Fibroblast of villous mesenchyme (primary cell): ENCODE measurements at places on chromosomes 1 and 21. TPM values are rescaled to one million over a fixed set of nuclear protein-coding genes. Genes with fewer than 3 reads are reported as not detected.

DNA sequence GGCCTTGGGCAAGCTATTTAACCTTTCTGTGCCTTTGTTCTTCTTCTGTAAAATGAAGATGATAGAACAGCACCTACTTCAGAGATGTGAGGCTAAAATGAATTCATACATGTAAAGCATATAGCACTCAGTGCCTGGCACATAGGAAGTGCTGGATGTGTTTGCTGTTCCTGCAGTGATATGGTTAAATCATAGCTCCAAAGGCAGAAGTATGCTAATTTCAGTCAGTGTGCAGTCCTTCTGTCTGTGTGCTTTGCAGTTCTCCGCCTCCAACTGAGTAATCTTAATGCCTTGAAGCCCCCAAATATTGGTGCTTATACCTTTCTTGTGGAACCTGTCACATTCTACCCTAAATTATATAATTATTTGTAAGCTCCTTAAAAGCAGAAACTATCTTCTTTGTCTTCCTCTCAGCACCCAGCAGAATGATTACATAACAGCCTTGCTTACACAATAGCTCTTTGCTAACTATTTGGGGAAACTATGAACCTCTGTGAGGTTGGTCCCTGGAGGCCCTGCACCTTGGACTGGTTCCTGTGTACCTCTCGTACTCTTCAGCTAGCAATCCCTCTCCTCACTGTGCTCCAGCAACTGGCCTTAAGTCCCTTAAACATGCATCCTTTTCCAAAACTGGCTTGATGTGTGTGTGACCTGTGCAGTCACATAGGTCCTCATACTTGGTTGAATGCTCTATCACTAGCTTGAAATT, 57.0 kb upstream of the CACYBP start:
- peak; percentile 23 for DNase-seq

DNA sequence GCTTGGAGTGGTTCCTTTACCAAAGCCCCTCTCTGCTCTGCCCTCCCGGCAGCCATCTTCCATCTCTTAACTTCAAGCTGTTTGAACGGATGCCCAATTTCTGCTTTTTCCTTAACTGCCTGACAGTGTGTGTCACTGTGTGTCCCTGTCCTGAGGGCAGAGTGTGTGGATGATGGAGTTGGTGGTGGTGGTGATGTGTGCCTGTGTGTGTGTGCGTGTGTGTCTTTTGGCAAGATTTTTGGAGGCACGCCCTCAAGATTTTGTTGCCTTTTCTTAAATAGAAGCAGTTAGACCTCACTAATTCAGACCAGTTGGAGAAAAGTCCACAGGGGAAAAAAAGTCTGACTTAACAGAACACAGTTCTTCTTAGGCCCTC, 30.3 kb downstream of the SERTAD4 start:
- DNase-seq: no peak

DNA sequence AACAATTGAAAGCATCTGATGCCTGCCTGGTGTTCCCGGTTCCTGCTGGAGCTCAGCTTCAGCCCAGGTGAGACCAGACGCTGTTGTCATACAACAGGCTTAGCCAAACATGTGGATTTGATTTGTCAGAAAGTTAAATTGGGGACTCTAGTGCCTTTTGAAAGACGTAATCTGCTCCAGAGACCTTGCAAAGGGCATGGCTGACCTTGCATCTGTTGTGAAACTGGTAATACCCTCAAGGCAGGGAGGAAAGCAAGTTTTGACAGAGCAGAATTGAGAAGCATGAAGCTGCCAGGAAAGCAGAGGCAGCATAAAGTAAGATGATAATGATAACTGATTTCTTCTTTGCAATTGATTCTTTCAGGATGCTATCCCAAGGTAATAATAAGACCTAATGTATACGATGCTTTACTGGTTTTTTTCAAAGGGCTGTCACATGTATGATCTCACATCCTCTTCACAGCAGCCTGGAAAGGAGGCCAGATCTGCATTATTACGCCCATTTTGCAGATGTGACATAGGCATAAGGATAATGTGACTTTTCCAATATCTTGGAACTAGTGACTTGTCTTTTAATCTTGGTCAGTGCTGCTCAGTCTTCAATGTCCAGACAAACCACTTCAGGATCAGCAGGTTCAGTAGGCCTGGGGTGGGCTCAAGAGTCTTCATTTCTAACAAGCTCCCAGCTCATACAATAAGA, 24.7 kb upstream of the CNN3 start:
- no peak for DNase-seq

GRCh38 chr1:212914789-212915188, 35.6 kb upstream of the VASH2 start:
- DNase-seq: no peak

LRRC3 gene
- total RNA-seq: under 0.01 and 0.64 TPM in 2 replicates

NPHS2 gene
- total RNA-seq: not detected in 2 replicates

ERRFI1 gene
- total RNA-seq: 34.8 and 70.4 TPM in 2 replicates
